ENCODE measurements at places on chromosomes 2 and 18.

GRCh38 chr2:233261819-233262555 is 10.5 kb downstream of the ATG16L1 start:
- DNase-seq: no peak

- DNase-seq: no peak
Measured at GRCh38 chr2:8496079-8496478, 185.8 kb upstream of the ID2 start.

- no peak for DNase-seq
Measured at GRCh38 chr18:71437511-71437910, 1106.6 kb downstream of the CBLN2 start.

- no peak for DNase-seq
Measured at GRCh38 chr2:230685178-230685577, 27.5 kb upstream of the CAB39 start.

DNA sequence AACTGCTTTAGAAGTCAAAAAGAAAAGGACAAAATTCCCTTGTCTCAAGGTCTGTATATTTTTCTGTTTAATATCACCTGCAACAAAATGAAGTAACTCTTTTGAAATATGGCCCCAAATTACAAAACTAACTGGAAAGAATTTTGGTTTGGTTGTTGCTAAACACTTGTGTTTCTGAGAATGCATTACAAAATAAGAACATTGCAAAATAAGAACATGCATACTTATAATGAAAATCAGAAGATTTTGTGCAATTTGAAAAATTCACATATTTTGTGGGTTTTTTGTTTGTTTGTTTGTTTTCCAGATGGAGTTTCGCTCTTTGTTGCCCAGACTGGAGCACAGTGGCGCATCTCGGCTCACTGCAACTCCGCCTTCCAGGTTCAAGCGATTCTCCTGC is 21.8 kb downstream of the NDUFB3 start:
- no peak for DNase-seq

DNA sequence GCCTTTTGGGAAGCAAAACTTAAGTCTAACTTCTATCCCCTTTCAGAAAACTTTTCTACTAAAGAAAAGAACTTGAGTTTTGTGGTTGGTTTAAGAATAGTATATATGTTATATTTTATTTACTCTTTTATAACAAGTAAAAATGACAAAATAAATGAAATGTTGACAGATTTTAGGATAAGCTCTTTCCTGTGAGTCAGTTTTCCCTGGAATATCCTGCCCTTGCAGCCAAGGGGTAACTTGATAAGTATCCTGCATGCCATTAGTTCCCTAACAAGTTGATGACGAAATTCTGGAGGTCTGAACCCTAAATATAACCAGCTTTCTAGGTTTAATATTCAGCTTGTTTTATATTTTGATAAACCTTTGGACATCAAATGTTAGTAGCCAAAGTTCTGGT is 7.3 kb upstream of the HTR2B start:
- DNase-seq: no peak

- no peak for DNase-seq
Measured at GRCh38 chr18:32289483-32290075, 99.7 kb downstream of the MEP1B start.

- DNase-seq: no peak
Measured at GRCh38 chr18:50805732-50806131, 14.1 kb downstream of the MRO start.

GRCh38 chr2:120456867-120457266 is 110.9 kb downstream of the INHBB start:
- no peak for DNase-seq

DNA sequence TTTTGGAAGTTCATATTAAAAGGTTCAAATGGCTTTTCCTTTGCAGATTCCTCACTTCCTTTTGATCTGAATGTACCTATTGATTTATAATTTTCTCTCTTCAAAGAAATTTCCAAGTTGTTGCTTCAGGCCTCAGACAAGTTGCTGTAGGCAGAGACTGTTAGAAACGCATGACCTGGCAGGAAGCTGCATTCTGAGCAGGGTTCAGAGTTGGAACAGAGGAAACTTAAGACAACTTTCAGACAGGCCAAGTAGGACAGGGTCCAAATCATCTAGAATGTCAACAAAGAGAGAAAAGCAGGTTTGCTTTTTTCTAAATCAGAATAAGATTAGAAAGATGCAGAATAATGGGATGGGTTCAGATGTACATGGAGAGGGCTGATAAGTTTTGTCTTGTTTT is 416.3 kb downstream of the LRP1B start:
- no peak for DNase-seq

DNA sequence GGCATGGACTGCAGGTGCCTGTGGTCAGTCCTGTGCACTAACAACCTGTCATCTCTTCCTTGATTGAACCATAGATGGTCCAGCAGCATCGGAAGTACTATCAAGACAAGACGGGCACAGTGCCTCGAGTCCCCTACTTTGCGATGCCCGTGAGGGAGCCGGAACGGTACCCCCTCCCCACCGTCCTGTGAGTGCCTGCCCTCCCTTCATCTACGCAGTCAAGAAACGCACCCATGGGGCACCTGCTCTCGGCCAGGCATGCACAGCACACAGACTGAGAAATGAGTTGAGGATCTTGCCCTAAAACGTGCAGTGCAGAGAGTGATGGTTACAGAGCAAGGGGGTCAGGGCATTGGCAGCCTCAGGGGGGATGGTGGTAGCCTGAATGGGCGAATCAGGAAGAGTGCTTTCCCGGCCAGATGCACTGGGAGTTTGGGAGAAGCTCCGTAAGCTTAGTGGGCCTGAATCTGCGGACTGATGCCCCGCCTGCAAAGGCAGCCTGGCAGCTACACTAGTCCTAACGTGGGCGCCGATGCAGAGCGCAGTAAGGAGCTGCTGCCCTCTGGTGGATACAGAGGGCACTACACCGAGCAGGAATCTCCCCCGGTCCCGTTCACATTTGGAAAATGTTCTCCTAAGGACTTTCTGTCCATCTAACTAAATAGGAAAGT is 63.6 kb downstream of the CIB4 start:
- DNase-seq: peak; percentile 79

- DNase-seq: no peak
Measured at GRCh38 chr2:158776231-158776630, 18.9 kb upstream of the DAPL1 start.

DNA sequence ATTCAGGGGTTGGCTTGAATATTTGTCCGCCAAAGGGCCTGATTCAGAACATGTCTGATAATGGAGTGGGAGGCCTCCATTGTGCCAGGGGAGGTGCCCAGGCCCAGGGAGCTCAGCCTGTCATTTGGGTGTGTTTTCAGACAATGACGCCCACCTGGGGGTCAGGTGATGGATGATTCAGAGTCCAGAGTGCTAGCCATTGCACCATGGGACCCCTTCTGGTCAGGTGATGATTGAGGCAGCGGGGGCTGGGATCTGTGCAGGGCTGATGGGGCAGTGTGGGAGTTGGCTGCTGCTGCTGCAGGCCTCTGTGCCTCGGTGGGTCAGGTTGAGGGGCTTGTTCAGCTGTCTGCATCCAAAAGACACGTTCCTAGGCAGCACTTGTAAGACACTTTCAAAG is 8.3 kb upstream of the ARHGEF4 start:
- DNase-seq: no peak

DNA sequence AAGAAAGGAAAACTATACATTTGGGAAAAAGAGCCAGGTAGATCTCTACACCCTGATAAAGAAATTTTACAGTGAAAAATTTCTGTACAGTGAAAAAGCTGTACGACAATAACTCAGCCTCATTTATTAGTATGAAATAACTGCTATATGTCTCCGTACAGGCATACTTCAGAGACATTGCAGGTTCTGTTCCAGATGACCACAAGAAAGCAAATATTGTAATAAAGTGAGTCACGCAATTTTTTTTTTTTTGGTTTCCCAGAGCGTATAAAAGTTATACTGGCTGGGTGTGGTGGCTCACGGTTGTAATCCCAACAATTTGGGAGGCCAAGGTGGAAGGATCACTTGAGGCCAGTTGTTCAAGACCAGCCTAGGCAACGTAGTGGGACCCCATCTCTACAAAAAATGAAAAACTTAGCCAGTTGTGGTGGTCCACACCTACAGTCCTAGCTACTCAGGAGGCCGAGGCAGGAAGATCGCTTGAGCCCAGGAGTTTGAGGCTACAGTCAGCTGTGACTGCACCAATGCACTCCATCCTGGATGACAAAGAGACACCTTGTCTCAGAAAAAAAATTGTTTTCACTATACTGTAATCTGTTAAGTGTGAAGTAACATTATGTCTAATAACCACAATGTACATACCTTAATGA is 28.2 kb upstream of the AMMECR1L start:
- no peak for DNase-seq

DNA sequence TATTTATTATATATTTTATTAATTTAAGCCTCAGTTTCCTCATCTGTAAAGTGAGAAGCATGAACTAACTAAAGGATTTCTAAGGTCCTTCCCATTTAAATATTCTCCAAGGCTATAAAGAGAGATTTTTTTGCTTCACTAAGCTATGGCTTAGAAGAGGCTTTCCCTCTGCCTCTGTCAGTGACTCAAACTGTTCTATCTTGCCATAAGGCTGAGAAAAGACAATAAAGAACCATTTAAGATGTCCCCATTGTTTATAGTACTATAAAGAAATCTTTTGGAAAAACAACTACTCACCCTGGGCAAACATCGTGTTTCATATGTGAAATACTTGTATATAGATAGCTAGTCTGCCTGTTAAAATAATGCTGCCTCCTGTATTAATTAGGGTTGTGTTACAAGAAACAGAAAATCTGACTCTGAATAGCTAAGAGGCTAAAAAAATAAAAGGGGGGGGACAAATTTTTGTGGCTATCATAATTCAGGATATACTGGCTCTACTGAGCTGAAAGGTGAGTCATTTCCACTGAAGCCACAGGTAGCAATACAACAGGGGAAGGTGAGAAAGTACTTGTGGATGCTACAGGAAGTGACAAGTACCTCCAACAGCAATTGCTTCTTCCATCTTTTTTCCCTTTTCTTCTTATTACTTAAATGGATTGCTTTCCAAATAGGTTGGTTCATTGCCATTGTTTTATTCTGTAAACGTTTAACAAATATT is 25.4 kb downstream of the EPHA4 start:
- no peak for DNase-seq

DNA sequence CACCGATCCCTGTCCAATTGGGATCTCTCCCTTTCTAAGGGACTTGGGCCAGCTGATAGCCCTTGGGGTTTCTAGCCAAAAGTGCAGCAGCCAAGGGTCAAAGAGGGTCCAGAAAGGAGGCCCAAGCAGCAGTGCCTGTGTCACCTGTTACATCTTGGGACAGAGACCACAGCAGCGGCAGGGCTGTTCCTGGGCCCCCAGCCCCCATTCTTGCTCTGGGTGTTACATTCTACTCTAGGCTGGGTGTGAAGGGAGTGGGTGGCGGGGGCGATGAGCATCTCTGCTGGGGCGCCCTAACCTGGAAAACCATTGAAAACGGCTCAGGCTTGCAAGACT is 1.2 kb downstream of the PAX3 start:
- DNase-seq: no peak

DNA sequence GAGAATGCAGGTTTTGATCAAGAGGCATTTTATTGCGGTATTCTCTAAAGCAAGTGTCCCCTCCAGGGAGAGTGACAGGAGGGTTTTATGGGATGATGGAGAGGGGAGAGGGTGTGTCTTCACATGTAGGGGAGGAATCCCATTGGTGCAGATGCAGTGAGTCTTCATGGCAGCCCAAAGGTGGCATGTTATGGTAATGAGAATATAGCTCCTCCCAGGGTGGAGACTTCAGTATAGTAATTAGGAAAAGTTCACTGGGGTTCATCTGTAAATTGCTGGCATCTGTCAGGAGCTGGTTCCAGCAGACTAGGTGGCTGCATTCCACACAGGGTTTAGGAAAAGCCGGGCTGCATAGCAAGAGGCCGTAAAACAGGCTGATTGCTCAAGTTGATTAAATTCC is 230.7 kb upstream of the CCDC68 start:
- DNase-seq: no peak

DNA sequence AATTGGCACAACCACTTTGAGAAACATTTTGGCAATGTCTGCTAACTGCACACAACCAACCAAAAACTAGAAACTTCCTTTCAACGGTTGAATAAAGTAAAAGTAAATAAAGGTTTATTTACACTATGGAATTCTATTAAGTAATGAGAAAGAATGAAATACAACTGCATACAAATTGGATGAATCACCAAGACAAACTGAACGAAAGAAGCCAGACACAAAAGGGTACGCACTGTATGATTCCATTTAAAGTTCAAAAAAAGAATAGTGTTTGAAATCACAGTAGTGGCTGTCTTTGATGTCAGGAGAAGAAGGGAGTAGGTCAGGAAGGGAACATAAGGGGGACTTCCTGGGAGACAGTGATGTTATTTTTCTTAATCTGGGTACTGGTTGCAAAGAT is 46.5 kb upstream of the SULT1C3 start:
- no peak for DNase-seq

GRCh38 chr2:10019174-10019573 is 24.2 kb upstream of the KLF11 start:
- DNase-seq: no peak

DNA sequence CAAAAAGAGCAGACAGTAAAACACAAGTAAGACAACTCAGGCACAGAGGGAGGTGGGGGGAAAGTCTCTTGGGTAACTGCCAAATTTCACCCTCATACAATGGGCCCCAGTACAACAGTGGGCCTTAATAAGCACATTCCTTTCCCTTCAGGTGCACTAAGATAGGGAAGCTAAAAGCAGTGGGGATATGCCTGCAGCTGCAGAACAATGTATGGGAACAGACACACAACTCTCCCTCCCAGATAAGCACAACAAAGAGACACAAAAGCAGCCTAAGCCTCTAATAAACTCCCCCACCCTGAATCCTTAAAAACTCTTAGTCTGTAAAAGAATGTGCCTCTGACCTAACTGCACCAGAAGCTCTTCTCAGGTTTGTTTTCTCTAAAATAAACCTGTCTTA is 24.5 kb downstream of the GALNT14 start:
- DNase-seq: no peak

DNA sequence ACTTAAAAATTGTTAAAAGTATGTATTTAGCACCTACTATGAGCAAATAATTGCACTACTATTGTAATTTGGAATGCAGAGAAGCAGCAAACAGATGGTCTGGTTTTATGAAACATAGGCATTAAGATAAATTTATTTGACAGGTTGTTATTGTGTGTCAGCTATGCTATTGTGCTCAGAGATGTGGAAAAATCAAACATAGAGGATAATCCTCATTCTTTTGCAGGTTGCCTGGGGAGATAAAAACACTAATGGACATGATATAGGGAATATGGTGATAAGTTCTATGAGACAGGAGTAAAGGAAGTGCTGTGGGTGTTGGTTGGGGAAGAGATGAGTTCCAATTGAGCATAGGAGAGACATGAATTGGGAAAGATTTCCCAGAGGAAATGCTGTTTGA is 71.3 kb downstream of the PPP1R1C start:
- DNase-seq: no peak

- DNase-seq: no peak
Measured at GRCh38 chr2:230956827-230957755, 32.0 kb upstream of the GPR55 start.

DNA sequence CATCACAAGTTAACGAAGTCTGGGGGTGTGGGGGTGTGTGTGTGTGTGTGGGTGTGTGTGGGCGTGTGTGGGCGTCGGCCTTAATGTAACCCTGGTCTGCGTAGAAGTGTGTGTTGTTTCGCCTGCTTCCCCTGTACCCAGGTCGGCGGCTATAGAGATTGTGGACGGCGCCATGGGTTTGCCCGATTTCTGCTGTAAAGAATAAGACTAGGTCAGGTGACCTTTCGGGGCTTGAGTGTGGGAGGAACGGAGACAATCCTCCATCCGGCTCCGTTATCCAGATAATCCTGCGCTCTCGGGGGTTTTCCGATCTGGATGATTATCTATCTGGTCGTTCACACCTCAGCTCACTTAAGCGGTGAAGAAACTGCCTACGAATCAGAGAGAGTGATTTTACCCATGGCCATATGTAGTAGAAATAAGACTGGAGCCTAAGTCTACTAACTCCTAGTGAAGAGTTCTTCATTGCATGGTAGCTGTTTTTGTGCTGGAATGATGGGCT is 543 bp downstream of the HADHB start:
- no peak for DNase-seq

All from stimulated activated effector memory CD8-positive, alpha-beta T cell treated with anti-CD3 and anti-CD28 coated beads, Interleukin-12 subunit alpha, Interleukin-12 subunit beta, amount 100 ng/mL, for 72 hours (primary cell).